Stimulated activated CD4-positive, alpha-beta T cell treated with anti-CD3 and anti-CD28 coated beads, Interleukin-4, amount 100 ng/mL, for 4 hours (primary cell): ENCODE measurements at places on chromosomes 11 and 22.

GRCh38 chr22:37887584-37888378 is 18.3 kb upstream of the MICALL1 start:
- DNase-seq = no peak

DNA sequence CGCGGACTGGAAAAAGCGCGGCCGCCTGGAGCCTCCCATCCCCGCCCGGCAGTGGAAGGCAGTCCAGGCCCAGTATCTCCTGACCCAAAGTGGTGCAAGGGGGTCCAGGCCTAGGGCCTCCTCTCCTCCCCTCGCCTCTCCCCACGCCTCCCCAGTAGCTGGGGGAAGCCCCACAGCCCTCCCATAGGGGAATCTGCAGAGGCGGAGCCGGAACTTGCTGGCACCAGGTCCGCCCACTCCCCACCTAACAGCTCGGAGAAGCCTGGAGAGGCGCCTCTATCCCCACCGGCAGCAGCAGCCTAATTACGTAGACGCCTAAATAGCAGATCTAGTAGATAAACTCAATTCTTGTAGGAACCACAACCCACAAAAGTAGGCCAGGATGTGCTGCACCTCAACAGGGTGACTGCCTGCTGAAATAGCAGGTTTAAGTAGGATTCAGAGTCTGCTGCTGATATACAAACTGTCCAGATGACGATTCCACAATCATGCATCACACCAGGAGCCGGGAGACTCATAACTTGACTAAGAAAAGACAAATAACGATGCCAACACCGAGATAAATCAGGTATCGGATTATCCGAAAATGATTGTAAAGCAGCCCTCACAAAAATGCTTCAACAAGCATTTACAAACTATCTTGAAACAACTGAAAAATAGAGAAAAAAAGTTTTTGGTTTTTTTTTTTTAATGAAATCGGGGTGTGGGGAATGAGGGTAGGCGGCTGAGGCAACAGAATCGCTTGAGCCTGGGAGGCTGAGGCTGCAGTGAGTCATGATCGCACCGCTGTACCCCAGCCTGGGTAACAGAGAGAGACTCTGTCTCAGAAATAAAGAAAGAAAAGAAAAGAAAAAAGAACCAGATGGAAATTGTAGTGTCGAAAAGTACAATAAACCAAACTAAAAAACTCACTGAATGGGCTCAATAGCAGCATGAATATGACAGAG is 11.4 kb upstream of the BRD1 start:
- peak; percentile 93 for DNase-seq

GRCh38 chr11:93491973-93492372 is 51.2 kb downstream of the SMCO4 start:
- DNase-seq = no peak

DNA sequence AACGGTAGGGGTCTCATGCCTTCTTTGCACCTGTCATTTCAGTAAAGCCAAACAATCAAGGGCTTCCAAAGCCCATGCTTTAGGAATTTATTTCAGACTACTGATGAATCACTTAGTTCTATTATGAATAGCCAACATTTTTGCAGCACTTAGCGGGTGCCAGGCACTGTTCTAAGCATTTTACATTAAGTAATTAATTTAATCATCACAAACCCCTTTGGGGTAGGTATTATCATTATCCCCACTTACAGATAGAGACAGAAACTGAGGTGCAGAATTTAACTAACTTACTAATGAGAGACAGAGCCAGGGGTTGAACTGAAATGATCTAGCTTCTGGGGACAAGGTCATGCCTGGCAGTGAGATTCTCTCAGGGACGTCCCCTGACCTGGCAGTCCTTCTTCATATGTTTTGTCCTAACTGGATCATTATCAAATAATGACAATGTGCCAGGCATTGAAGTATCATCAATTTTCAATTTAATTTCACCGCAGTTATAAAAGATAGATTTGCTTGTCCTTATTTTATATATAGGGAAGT is 31.7 kb upstream of the NAV2 start:
- no peak for DNase-seq

DNA sequence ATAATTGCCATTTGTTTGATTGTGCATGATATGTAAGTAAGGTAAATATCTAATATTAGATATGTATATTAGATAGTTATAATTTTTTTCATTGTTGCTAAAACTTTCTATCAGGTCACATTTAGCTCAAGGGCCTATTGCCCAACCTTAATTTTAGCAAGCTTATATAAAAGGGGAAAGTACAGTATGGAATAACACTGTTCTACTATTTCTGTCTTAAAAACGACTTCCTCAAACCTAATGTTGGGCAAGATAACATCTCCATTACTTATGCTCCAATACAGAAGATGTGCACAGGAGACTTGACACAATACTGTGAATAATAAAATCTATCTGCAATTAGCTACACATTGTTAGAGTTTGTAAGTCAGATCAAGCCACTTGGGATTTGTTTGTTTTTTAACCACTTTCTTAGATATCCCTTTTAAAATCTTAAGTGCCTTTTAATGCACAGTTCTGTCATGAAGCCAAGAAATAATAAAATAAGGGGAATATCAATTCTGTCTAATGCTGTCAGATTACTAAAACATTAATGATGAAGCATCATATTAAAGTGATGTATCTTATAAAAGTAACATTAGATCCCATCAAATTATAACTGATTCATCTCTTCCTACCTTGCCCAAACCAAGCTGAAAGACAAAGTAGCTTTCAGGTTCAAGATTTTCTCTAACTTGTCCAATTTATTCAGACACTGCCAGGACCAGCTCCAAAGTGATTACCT is 98.1 kb downstream of the SIK3 start:
- DNase-seq = no peak

DNA sequence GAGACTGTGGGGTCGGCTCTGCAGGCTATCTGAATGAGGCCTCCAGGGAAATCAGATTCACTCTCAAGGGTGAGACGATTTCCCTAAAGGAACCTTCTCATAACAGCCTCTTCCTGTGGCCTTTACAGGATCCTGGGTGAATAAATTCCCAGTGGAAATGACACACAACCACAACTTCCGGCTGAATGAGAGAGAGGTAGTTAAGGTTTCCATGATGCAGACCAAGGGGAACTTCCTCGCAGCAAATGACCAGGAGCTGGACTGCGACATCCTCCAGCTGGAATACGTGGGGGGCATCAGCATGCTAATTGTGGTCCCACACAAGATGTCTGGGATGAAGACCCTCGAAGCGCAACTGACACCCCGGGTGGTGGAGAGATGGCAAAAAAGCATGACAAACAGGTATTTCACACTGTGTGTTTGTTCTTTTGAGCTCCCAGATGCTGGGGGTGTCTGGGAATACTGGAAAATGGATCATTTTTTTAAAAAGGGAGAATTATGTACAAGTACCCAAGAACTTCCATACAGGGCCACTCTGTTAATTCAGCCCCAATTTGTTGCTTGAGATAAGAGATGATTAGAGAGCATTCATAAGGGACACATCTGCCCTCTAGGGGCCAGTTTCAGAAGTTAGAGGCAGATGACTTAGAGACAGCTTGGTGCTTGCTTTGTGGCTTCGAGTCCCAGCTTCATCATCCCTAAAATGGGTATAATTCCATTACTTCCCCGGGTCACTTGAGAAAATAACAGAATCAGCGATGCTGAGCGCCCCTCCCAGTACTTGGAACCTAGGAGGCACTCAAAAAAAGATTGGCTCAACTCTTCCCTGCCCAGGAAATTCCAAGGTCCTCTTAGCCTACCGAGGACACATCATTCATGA is 10.2 kb downstream of the SERPIND1 start:
- peak; percentile 31 for DNase-seq

DNA sequence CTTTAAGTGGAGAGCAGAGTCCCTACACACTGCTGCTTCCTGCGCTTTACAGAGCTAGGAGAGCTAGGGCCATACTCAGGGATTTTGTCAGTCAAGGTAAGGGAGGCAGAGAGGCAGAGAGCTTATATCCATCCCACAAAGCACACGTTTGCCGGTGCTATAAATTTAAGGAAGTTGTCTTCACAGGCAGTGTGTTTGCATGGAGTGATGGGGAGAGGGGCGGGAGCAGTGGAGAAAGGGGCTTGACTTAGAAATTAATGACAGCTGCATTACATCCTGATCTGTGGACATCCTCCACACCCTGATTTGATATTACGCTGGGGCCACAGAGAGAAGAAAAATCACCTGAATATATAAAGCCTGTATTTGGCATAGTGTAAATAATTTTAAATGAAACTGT is 84.1 kb downstream of the NTM start:
- no peak for DNase-seq
